T-helper 2 cell treated with Interferon-gamma antibody and Interleukin-4, amounts not matched to agents 100 ng/mL and 5 ng/mL, for 36 hours (primary cell): ENCODE measurements at places on chromosomes 7 and 10. TPM values are rescaled to one million over a fixed set of nuclear protein-coding genes. Genes with fewer than 3 reads are reported as not detected.

ETV1 gene
- 0.07 and 0.41 TPM in 2 replicates for total RNA-seq

PAX4 gene
- not detected in 2 replicates for total RNA-seq

C10orf67 gene
- total RNA-seq = not detected in 2 replicates

GPR22 gene
- total RNA-seq = not detected in 2 replicates

EFCAB10 gene
- not detected in 2 replicates for total RNA-seq
